ENCODE measurements at places on chromosomes 7 and 10.

DNA sequence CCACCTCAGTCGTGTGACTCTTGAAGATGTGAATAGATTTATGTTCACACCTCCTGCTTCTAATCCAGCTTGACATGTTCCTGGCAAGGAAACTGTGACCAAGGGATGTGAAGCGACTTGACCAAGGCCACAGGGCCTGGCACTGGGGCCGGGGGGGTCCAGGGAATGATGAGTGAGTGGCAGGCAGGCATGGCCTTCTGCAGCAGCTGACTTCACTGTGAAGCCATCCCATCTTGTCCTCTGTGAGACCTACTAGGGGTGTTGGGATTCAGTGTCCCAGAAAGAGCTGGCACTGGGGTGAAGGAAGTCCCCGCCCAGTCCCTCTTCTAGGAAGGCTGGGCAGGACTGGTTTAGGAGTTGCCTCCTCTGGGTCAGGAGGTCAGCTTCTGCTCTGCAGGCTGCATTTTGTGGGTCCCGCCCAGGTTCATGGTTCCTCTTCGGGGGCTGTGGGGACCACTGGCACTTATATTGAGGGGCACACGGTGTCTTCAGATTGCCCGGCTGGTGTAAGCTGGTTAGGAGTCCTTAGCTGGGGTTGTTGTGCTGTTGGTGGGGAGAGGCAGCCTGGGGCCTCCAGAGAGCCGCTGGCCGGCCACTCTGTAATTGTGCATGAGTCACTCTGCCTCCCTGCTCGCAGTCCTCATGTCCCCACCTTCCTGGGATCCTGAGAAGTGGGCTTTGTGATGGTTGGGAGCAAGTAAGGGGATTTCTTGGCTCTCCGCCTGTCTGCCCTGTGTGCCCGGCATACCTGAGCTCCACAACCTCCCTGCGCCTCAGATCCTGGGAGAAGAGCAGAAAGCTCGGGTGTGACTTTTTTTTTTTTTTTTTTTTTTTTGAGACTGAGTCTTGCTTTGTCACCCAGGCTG lies 11.0 kb downstream of the ZMIZ1 start:
- DNase-seq, result no peak

GRCh38 chr7:118429141-118429540 lies 204.6 kb downstream of the ANKRD7 start:
- no peak for DNase-seq

DNA sequence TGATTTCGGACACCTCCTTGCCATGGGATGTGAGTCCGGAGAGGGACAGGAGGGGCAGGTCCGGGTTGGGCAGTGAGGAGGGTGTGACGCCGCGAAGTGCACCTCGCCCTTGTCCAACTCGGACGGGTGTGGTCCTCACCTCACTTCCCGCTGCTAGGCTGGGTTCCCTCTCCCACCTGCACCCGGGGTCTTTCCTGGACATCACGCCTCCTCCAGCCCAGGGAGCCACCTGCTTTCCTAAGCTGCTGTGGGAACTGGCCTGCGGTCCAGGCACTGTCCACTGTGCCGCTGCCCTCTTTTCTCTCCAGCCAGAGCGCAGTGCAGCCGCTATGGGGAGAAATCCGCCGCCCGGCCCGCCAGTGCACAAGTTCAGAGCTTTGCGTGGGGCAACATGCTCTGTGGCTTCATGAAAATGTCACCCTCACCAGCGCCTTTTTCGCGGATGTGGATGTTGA lies 45.0 kb upstream of the ZNF716 start:
- no peak for DNase-seq

DNA sequence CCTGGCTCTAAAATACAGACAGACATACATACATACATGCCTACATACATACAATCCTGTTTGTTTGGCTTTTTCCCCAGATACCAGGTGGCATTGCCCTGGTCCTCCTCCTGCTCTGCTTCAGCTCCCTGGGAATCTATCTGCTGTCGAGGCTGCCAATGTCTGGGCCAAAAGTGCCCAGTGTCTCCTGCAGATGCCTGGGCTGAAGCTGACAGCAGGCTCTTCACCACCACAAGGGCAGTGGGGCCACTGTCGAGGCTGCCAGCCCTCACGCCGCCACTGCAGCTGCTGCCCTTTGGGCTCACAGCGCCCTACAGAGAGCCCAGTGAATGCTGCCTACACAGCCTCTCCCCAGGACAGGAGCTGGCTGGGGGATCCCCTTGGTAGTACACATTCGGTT lies 18.0 kb upstream of the STN1 start:
- no peak for DNase-seq

- DNase-seq, result no peak
These were observed 85.9 kb downstream of the UBE3C start for GRCh38 chr7:157224627-157225026.

DNA sequence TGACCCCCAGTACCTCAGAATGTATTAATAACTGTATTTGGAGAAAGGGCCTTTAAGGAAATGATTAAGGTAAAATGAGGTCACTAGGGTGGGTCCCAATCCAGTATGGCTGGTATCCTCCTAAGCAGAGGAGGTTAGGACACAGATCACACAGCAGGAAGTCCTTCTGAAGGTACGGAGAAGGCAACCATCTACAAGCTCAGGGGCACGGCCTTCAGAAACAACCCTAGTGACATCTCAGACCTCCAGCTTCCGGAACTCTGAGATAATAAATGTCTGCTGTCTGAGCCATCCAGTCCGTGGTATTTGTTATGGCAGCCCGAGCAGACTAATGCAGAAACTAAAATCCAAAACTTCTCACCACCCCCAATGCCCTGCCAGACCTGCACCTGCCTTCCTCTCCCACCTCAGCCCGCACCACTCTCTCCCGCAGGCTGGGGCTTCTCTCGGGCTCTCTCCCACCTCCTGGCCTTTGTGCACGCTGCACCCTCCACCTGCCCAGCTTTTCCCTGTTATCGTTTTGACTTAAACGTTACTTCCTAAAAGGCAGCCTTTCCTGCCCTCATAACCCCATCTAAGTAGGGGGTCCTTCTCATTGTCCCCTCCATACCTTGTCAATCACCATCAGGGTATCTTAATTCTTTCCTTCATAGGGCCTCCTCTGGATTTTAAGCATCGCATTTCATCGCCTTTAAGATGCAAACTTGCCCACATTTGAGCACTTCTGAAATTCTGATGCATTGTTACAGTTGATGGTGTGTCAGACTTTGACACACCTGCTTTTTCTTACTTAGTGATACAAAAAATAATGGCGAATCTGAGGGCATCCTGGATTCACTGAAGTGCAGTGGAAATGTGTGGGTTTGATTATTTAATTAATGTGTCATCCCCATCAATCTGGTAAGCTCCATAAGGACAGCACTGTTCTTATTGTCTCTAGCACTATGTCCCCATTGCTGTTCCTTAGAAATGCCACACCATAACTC lies 32.2 kb upstream of the AQP1 start:
- DNase-seq, result no peak

DNA sequence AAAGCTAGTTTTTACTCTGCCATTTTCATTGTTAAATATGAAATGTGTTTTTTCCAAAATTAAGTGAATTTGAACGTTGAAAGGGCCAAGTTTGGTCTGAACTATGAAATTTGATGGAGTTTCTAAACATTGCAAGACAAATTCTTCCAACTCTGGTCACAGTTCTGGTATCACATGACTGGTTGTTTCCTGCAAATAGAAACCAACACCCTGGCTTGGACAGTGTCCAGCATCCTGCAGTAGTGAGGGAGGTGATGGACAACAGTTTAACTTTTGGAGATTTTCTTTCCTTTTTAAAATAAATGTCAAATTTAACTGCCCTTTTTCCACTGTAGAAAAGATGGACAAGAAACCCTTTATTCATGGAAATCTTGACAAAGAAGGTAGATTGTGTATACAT lies 54.8 kb upstream of the AGBL3 start:
- DNase-seq, result no peak

- DNase-seq, result no peak
These were observed 10.2 kb downstream of the GIGYF1 start for GRCh38 chr7:100683659-100684533.

GRCh38 chr7:155396661-155397060 lies 61.3 kb upstream of the EN2 start:
- no peak for DNase-seq

DNA sequence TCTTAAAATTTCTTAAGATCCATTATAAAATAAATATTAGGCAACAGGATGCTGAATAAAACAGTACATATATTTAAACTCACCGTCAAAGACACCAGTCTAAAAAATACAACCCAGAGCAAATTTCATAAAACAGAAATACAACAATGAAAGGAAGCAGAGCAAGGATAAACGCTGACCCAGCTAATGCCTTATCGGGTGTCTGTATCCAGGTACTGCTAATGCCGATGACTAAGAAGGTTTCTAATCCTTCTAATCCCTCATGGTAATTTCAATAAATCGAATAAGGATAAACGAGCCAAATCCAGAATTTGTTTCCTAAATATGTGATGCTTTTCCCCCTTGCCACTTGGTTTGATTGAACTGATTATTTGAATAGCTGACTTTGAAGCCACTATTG lies 1.7 kb downstream of the HYCC1 start:
- DNase-seq, result no peak

DNA sequence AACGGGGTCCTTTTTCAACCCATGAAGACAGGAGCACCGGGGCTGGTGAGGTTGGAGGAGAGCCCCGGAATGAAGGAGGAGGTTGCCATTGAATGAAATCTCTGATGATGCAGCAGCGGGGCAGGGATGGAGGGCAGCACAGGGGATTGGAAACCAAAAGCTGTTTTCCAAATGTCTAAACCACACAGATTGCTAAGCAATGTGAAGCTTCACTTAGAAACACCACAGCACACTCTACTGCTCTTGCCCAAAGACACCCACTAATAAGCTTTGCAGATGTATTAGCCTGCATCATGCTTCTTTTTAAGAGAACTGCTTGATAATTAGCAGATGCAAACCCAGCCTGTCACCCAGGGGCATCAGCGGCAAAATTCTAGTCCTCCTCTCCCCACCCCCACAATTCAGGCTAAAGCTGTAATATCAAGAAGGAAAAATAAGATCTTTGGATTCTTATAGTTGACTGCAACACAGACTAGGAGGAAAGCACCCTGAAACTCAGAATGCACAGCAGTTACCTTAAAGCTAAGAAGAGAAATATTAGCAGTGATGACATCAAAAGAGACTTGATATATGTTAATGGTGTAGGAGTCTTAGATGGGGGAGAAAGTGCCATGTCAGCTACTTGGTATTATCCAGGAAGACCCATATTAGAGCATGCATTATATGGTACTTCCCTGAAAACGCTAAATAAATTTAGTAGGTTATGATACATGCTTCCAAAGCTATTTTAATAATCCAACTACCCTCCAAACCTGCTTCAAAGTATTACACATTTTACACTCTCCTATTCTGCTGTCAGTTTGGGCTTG lies 666.7 kb downstream of the KCNMA1 start:
- no peak for DNase-seq

DNA sequence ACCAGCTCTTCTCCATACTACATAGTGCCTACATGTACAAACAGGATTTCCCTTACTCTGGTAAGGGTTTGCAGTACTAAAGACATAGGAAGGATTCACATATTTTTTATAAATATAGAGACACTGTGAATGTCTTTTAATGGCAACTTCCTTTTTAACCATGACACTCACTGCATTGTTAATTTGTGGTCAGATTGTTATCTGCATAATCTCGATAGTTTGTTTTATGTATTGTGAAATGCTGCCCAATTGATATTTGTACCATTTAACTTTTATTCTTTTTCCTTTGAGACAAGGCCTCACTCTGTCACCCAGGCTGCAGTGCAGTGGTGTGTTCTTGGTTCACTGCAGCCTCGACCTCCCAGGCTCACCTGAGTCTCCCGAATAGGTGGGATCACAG lies 39.7 kb downstream of the SP8 start:
- DNase-seq, result no peak
